ENCODE measurements at places on chromosomes 3 and 15. TPM values are rescaled to one million over a fixed set of nuclear protein-coding genes. Genes with fewer than 3 reads are reported as not detected.

GRCh38 chr3:31008994-31009393 lies 114.5 kb upstream of the GADL1 start:
- DNase-seq, result peak; percentile 59

DNA sequence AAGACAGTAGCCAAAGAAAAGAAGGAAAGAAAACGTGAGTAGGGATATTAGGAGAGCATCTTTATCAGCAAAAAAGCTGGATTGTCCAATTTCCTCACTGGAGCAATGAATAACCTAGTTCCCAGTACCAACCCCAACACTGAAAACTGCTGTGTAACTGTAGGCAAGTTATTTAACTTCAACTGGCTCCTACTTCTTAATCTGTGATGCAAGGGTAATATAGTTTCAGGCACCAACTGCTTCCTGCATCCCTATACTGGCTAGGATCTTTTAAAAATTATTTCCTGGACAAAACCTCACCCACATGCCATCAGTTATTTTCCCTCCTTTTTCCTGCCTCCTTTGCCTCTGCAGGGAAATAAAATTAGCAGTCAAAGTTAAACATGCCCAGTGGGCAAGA lies 59.6 kb downstream of the ZBTB20 start:
- no peak for DNase-seq

- DNase-seq, result peak; percentile 96
These were observed at the start of gene SPATA12 for GRCh38 chr3:57060089-57060821. Gene SPATA12 (plus strand): TSS chr3:57060664. CDS start chr3:57073695, 13,031 bp downstream.

- DNase-seq, result no peak
These were observed 18.0 kb downstream of the ETV5 start for GRCh38 chr3:186090901-186091300.

GRCh38 chr15:89445518-89445917 lies 50.9 kb downstream of the RHCG start:
- DNase-seq, result no peak

Gene CDCP1
- total RNA-seq, result 0.13 TPM

Gene ARNT2
- total RNA-seq, result 0.13 TPM
